Esophagus squamous epithelium (tissue), 5 donors: ENCODE measurements at places on chromosomes 7 and 10. TPM values are rescaled to one million over a fixed set of nuclear protein-coding genes. Genes with fewer than 3 reads are reported as not detected.

TRIM74 gene
- not detected for total RNA-seq

ZNF804B gene
- total RNA-seq, result not detected

CALML5 gene
- 21.2 TPM for total RNA-seq

CFAP69 gene
- 2.2 TPM for total RNA-seq

GRCh38 chr7:49563693-49564378, 209.6 kb upstream of the VWC2 start:
- no peak for DNase-seq

DNA sequence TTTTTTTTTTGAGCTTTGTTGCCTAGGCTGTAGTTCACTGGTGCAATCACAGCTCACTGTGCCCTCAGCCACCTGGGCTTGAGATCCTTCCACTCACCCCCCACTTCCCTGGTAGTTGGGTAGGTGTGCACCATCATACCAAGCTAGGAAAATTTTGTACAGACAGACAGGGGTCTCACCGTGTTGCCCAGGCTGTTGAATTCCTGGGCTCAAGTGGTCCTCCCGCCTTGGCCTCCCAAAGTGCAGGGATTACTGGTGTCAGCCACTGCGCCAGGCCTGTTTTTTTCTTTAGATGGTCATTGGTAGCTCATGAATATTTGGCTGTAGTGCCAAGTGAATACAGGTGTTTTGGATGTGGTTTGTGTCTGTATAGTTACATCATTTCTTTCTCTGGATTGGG, 7.5 kb downstream of the COMTD1 start:
- DNase-seq, result no peak

DNA sequence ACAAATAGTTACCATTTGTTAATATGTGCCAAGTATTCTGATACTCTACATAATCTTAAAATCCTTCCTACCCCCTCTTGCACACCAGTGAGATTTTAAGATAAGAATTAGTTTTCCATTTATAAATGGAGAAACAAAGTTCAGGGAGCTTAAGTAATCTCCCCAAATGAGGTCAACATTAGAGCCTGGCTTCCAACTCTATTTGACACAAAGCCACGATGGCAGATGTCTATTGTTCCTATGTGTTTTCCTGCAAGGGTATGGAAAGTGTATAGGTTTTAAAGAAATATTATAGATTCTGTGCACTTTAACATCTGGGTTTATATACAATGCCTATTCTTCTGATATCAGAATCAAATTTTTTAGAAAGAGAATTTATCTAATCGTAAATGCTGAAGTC, 143.9 kb upstream of the SEMA3C start:
- no peak for DNase-seq

- DNase-seq, result no peak
These were observed 54.7 kb upstream of the NPTX2 start for GRCh38 chr7:98562381-98562823.

STAM gene
- 24.6 TPM for total RNA-seq

- no peak for DNase-seq
These were observed 69.5 kb downstream of the ZNF503 start for GRCh38 chr10:75332081-75332480.

EPC1 gene
- total RNA-seq, result 12.3 TPM

ASZ1 gene
- not detected for total RNA-seq

TCAF2 gene
- 15.3 TPM for total RNA-seq

- no peak for DNase-seq
These were observed at the start of gene AGAP3 for GRCh38 chr7:151085691-151086620. Gene AGAP3, plus strand, starts transcription at chr7:151086475. Its CDS starts 267 bp downstream, at chr7:151086742.

DNA sequence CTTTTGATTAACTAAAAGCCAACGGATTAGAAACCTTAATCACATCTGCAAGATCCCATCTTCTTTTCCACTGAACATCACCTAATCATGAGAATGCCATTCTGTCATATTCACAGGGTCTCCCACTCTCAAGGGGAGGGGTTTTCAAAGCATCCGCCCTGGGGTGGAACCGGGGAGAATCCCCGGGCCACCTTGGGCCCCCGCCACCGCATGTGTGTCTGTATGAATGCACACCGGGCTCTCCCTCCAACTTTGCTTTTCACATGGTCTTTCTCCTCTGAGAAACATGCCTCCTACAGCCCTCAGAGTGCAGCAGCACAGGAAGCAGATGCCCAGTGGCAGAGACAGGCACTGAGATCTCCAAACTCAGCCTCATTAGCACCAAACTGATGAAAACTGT, 233.2 kb upstream of the PPP2R2D start:
- DNase-seq, result no peak
